ENCODE measurements at places on chromosomes 5 and 9. TPM values are rescaled to one million over a fixed set of nuclear protein-coding genes. Genes with fewer than 3 reads are reported as not detected.

DNA sequence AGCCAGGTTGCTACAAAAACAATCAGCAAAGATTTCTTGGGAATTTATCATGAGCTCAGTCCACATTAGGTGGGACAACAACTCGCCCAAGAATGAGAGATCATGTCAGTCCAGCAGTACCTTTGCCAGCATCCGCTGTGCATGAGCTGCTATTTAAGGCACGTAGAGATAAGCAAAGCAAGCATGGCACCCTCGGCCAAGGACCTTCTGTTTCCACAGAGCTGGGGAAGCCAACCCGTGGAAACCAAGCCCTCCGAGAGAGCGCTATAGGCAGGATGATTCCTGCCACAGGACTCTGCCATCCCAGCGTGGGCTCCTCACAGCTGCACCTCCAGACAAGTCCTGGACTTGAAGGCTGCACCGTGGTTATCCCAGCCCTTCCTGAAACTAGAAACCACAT lies 189.5 kb upstream of the PPP1R26 start:
- no peaks in the 10 kb centered on the region for H3K4me1 ChIP-seq
- H3K27ac ChIP-seq: no peak overlapping the region
- no peaks in the 10 kb centered on the region for H3K27me3 ChIP-seq
- no peak for DNase-seq
- no peaks in the 10 kb centered on the region for H3K36me3 ChIP-seq

GRCh38 chr5:147448766-147449165 lies 61.1 kb downstream of the DPYSL3 start:
- no peaks in the 10 kb centered on the region for H3K27me3 ChIP-seq
- no peak overlapping the region for H3K4me3 ChIP-seq
- H3K36me3 ChIP-seq: no peaks in the 10 kb centered on the region
- DNase-seq: no peak

DNA sequence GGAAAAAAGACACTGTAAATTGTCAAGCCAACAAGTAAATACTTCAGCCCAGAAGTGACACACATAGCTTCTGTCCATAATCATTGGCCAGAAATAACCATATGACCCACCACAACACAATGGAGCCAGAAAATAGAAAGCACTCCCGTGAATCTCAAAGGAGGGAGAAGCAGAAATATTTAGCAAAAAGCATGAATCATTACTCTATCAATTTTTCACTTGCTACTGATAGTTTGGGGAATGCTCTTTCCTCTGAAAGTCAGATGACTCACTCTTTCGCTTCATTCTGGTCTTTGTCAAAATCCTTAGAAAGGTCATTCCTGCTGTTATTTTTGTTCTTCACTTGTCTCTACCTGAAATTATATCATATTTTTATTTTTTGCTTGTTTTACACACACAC lies 312.6 kb downstream of the TMEM232 start:
- no peak for DNase-seq
- no peaks in the 10 kb centered on the region for H3K36me3 ChIP-seq
- no peak overlapping the region for H3K4me3 ChIP-seq
- H3K4me1 ChIP-seq: no peaks in the 10 kb centered on the region
- no peaks in the 10 kb centered on the region for H3K27me3 ChIP-seq
- no peak overlapping the region for H3K27ac ChIP-seq

DNA sequence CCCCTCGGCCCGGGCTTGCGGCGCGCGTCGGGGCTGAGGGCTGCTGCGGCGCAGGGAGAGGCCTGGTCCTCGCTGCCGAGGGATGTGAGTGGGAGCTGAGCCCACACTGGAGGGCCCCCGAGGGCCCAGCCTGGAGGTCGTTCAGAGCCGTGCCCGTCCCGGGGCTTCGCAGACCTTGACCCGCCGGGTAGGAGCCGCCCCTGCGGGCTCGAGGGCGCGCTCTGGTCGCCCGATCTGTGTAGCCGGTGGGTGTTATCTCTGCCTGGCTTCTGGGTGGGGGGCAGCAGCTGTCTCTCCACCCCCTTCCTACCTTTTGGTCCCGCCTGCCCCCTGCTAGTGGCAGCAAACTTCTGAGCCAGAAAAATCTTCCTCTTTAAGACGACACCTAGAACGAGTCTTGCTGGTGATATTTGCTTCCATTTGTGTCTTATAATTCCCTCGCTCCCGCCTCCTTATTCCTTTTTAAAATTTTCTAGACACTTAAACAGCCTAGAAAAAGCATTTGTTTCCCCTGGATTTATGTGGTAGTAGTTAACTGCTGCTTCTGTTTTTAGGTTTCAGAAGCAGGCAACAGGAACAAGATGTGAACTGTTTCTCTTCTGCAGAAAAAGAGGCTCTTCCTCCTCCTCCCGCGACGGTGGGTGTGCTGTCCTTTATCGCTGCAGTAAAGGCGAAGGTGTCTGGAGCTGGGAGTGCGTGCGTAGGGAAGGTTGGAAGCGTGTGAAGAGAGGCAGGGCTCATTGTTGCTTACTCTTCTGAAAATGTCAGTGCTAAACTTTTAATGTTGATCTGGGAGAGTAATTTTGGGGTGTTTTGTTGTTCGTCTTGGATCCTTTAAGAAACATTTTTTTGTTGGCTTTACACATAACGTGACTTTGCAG lies 554 bp downstream of the JAK2 start:
- no peaks in the 10 kb centered on the region for H3K27me3 ChIP-seq
- H3K4me3 ChIP-seq: peak overlapping the region; percentile 79
- peak overlapping the region; percentile 75 for H3K27ac ChIP-seq

GRCh38 chr5:96257904-96258303 lies 175.1 kb downstream of the PCSK1 start:
- H3K4me3 ChIP-seq: no peak overlapping the region
- H3K36me3 ChIP-seq: no peaks in the 10 kb centered on the region
- H3K4me1 ChIP-seq: peaks cover 17% of the 10 kb centered on the region
- DNase-seq: no peak

- no peak for DNase-seq
- peaks cover 3% of the 10 kb centered on the region for H3K4me1 ChIP-seq
- no peak overlapping the region for H3K4me3 ChIP-seq
- H3K36me3 ChIP-seq: no peaks in the 10 kb centered on the region
- no peak overlapping the region for H3K27ac ChIP-seq
Observed at GRCh38 chr5:74482523-74482922, 158.0 kb downstream of the ENC1 start.

GRCh38 chr5:134541736-134542376 lies 16.4 kb downstream of the JADE2 start:
- H3K27me3 ChIP-seq: no peaks in the 10 kb centered on the region
- H3K4me1 ChIP-seq: peaks cover 95% of the 10 kb centered on the region
- peak; percentile 70 for DNase-seq
- H3K27ac ChIP-seq: peak overlapping the region; percentile 98

DNA sequence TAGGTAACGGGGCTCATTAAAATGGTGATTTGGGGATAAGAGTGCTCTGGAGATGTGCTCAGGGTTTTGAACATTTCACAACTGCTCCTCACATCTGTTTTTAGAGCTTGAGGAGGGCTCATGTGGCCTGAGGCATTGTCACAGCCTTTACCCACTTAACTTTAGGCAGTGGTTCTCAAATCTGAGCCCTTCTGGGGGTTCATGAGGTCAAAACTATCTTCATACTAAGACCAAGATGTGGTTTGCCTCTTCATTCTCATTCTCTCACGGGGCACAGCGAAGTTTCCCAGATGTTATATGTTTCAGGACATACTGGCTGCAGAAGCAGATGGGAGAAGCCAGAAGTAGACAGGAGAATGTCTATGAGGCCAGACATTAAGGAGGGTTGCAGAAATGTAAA lies 38.4 kb downstream of the STXBP1 start:
- no peaks in the 10 kb centered on the region for H3K27me3 ChIP-seq
- peak; percentile 6 for DNase-seq
- H3K36me3 ChIP-seq: no peaks in the 10 kb centered on the region
- no peak overlapping the region for H3K4me3 ChIP-seq
- H3K4me1 ChIP-seq: no peaks in the 10 kb centered on the region

- H3K4me1 ChIP-seq: no peaks in the 10 kb centered on the region
- no peaks in the 10 kb centered on the region for H3K36me3 ChIP-seq
- H3K4me3 ChIP-seq: no peak overlapping the region
- no peak overlapping the region for H3K27ac ChIP-seq
Observed at GRCh38 chr5:91219803-91220371, 163.2 kb downstream of the ARRDC3 start.

The NR5A1 gene
- not detected for total RNA-seq

The GGTA1 gene
- not detected for total RNA-seq

The ARSI gene
- total RNA-seq: not detected

The ATP6V1G1 gene
- total RNA-seq: 165 TPM

The SIGMAR1 gene
- 78.2 TPM for total RNA-seq

Data from Karpas-422 (cell line).